ENCODE measurements at places on chromosomes 11 and 22. TPM values are rescaled to one million over a fixed set of nuclear protein-coding genes. Genes with fewer than 3 reads are reported as not detected.

DNA sequence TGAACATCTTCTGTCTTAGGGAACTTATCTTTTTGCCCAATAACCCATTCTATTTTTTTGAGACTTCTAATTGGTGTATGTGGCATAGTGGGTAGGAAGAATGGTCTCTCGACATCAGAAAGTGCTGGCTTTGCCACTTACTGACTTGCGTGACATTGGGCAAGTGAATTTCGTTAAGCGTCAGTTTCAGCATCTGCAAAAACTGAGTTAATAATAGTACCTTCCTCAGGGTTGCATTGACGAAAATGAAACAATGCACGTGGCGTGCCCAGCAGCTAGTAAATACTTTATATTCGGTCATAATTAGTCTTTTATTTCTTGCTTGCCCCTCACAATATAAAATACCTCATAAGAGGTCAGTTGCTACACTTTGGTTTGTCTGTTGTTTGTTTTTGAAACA lies 12.5 kb upstream of the GRIK4 start:
- no peak for DNase-seq

- no peak for DNase-seq
Measured at GRCh38 chr11:75543806-75544205, 18.1 kb upstream of the GDPD5 start.

- DNase-seq: no peak
Measured at GRCh38 chr11:47860536-47860935, 12.4 kb upstream of the NUP160 start.

YPEL4 gene
- 0.55 TPM for total RNA-seq

MUC15 gene
- total RNA-seq: not detected

Measured in right atrium auricular region (tissue), 2 donors.